Activated T-cell treated with anti-CD3 and anti-CD28 coated beads for 1 hour (primary cell): ENCODE measurements at places on chromosomes 2 and 18.

- no peak for DNase-seq
Observed at GRCh38 chr18:24937639-24938275, 414.2 kb downstream of the ZNF521 start.

GRCh38 chr2:238791354-238791753 lies 56.5 kb upstream of the TWIST2 start:
- no peak for DNase-seq

DNA sequence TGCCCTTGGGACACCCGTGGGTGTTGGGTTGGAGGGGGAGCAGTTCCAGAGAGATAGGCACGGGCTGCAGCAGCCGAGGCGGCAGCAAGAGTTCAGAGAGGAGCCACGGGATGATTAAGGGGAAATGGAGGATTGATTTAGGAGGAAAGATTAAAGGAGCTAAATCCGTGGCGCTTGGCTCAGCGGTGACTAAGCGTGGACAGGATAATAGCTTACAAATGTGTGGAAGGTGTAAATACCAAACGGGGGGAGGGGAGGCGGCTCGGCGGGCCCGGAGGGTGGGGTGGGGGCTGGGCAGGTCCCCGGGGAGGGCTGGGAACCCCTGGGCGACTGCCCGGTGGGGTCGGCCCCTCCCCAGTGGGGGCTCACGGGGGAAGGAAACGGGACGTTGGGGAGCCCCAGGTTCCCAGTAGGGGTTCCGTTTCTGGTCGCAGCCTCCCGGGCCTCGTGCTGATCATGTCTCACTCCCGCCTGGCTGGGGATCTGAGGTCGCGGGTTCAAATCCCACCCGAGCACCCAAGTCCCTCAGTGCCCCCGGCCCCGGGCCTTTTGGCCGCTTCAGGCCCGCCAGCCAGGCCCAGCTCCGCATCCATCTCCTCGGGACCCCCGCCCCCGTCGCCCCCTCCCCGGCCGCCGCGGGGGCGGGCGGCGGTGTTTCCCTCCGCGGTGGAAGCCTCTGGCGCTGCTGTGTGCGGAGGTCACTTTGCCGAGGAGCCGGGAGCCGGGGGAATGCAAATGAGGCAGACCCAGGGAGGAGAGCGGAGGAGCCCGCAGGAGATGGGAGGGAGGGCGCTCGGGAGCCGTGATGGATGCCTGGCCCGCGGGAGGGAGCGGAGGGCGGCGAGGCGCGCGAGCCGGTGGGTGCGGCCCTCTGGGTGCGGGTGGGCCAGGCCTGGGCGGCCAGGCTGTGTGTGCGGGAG lies 8.1 kb downstream of the ASIC4 start:
- no peak for DNase-seq

- no peak for DNase-seq
Observed at GRCh38 chr2:72830273-72830672, 4.4 kb upstream of the EXOC6B start.

DNA sequence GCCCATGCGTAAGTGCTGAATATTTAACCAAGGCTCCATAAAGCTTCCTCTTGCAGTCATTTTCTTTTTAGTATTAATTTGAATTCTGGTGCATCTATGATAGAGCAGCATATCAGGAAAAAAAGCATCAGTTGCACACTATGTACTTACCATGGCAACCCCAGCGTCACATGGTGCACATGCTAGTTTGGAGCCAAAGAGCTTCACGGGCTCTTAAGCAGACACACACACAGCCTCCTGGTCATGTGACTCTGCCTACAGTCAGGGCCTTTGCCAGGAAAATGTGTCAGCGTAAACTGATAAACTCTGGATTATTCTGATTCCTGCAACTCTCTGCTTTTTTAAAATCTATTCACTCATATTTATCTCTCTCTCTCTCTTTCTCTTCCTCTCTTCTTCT lies 30.2 kb downstream of the NYAP2 start:
- DNase-seq, result no peak

DNA sequence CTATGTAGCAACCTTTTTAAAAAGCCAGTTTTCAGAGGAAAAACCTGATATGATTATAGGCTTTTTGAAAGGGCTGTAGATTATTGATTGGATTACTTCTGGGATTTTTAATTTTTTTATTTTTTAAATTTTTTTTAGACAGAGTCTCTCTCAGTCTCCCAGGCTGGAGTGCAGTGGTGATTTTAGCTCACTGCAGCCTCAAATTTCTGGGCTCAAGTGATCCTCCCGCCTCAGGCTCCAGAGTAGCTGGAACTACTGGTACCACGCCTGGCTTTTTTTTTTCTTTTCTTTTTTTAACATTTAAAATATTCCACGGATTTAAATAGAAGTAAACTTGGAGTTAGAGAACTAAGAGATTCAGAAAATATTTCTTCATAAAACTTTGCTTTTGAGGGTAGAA lies 1.2 kb downstream of the MRPL19 start:
- no peak for DNase-seq

DNA sequence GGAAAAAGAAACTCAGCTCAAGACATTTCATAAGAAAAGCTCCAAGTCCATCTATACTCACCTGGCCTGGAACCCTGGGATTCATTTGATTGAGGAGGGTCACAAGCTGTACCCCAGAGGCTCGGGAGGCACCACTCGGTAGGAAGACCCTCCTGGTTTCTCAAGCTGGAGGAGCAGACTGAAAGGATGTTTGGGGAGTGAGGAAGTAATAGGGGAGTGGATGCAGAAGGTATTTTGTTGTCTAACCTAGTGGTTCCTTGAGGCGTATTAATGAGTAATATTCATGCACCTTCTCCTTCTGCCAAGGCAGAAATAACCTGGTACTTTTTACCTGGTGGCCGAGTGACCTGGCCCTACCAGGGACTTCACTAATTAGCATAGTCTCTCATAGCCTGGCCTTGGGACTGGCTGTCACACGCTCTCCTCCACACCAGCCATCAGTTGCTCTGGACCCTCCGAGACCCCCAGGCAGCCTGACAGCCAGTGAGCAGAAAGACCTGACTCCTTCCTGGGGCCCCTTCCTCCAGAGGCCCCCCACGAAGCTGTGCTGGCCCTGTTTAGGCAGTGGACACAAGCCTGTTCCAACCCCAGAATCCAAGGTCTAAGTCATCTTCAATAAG lies 161.4 kb downstream of the BCL2 start:
- DNase-seq, result no peak
